Stimulated activated CD4-positive, alpha-beta T cell treated with anti-CD3 and anti-CD28 coated beads, Interleukin-2, amount 100 ng/mL, for 24 hours (primary cell): ENCODE measurements at places on chromosomes 1 and 21.

- no peak for DNase-seq
These were observed 11.7 kb upstream of the MCOLN3 start for GRCh38 chr1:85060038-85060437.

GRCh38 chr1:29849038-29849750, 612.9 kb downstream of the PTPRU start:
- DNase-seq, result peak; percentile 48

DNA sequence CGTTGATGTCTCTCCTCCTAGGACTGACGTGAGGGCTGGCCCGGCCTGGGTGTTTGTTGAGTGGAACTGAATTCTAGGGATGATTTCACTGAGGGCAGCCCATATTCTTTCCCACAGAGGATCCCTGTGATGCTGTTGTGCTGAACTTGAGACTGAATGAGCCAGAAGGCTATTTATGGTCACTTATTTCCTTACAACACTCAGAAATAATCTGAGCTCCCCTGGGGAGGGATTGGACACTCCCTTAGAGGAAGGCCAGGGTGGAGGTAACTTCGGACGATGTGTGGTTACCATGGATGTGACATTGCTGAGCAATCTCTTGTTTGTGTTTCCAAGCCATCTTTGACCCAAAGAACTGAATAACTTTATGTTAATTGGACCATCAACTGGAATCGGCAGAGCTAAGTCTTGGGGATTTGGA, 5.1 kb upstream of the TMCO4 start:
- no peak for DNase-seq

GRCh38 chr1:196654271-196654670, 2.4 kb downstream of the CFH start:
- DNase-seq, result no peak

- DNase-seq, result peak; percentile 72
These were observed at the start of gene MEX3A for GRCh38 chr1:156082309-156083091. Gene MEX3A (minus strand): TSS chr1:156082465. CDS start chr1:156081998, 467 bp downstream.

DNA sequence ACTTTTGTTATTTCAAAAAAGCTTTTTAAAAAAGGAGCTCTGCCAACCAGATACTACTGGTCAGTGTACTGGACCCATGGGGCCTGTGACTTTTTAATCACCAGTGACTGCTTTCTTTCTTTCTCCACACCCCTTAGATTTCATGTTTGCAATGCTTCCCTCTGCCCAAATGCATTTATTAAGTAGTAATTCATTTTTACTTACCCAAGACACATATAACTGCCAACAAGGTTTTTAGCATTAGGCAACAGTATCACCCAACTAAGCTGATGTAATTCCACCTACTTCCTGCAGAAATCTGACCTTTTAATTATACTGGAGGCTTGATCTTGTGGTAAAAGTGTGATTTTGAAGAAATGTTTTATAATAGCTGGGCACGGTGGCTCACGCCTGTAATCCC, 12.5 kb downstream of the MECR start:
- DNase-seq, result no peak

GRCh38 chr1:210596641-210597040, 267.9 kb downstream of the HHAT start:
- no peak for DNase-seq

DNA sequence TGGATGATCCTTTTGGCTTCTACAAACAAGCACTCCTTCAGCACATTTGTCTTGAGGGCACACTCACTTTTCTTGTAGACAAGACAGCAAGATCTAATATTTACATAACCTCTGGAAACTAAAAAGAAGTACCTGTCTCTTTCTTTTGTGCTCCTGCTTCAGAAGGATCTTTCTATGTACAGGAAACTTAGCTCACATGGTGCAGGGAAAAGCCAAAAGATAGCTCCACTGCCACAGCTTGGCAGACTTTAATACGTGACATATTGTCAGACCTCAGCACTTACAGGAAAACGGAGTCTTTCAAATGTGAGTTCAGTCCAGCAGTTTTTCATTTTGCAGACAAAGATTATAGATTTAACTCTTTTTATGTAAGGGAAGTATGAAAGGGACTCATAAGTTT, 225.5 kb upstream of the SAMSN1 start:
- DNase-seq, result no peak

DNA sequence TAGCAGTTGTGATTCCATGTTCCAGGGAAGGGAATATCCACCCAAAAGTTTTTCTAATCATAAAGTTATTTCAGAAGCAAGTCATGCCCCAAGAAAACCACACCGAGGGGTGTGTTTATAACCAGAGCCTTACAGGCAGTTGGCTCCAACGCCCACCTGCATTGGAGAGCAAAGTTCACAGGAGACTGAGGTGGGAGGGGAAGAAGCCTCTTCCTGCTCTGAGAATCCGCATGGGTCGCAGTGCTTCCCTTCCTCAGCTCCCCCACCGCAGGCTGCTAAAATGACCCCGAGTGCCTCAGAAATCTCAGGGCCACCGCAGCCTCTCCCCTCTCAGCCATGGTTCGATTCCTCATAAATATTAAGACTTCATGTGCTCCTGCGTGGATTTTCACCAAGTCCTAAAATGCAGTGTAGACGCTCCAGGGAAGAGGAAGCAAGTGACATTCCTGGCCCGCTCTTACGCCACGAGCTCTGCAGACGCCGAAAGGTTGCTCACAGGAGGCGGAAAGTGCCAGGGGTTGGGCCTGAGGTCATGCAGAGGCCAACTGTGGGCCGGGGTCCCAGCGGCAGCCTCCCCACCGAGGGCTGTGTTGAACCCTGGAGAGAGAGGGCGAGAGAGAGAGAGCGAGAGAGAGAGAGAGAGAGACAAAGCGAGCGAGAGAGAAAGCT, 13.4 kb upstream of the SPSB1 start:
- DNase-seq, result no peak

GRCh38 chr1:2975466-2976179, 45.6 kb upstream of the ACTRT2 start:
- no peak for DNase-seq

- no peak for DNase-seq
These were observed 173.5 kb upstream of the LMO4 start for GRCh38 chr1:87155170-87155569.

GRCh38 chr1:154342836-154343472, 17.6 kb downstream of the ATP8B2 start:
- DNase-seq, result peak; percentile 74

DNA sequence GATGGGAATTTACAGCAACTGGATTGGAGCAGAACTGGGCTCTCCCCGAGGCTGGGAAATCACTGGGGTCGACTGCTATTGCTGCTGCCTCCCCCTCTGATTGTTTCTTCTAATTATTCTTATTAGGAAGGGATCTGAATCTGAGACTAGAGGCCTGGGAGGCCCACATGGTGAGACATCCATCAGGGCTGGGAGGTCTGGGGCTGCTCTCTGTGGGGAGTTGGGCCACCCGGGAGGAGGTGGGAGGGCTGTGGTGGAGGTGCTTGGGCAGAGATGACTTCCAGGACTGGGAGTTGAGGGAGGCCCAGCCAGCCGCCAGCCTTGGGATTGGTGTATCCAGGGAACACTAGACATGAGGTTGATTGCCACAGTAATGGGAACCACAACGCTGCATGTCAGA, 247.9 kb downstream of the GRIK3 start:
- no peak for DNase-seq

- no peak for DNase-seq
These were observed 182.3 kb upstream of the GREM2 start for GRCh38 chr1:240794046-240794843.

DNA sequence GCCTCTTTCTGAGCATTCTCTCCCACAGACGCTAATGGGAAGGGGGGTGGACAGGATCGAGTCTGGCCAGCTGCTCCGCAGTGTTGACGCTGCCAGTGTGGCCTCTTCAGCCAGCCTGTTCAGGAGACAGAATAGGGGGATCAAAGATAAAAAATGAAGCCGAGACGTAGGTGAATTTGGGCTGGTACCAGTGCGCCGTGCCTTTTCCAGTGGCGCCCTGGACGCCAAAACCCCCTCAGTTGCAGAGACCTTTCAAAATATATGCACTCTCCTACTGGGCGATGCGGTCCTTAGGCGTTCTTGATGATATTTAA, 1.1 kb downstream of the TTC3 start:
- no peak for DNase-seq

DNA sequence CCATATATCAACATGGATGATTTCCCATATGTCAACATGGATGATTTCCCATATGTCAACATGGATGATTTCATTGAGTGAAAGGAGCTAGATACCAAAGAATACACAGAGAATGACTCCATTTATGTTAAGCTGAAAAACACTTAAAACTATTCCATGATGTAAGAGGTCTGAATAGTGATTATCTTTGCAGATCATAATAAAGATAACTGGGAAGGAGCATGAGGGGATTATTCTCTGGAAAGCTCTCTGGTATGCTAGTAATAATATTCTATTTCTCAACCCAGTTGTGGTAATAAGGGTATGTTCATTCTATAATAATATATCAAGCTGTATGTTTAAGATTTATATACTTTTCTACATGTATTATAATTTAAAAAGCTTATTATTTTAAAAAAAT, 14.1 kb downstream of the SYNJ1 start:
- no peak for DNase-seq

GRCh38 chr1:58883888-58884482, 100.1 kb upstream of the JUN start:
- no peak for DNase-seq

- DNase-seq, result no peak
These were observed 119.6 kb upstream of the BRINP3 start for GRCh38 chr1:190597294-190597693.

- no peak for DNase-seq
These were observed 657 bp upstream of the TNFRSF18 start for GRCh38 chr1:1206966-1207531.

- DNase-seq, result no peak
These were observed 7.6 kb downstream of the CAPN9 start for GRCh38 chr1:230754796-230755195.

GRCh38 chr1:167110586-167110985, 16.7 kb downstream of the STYXL2 start:
- DNase-seq, result no peak

DNA sequence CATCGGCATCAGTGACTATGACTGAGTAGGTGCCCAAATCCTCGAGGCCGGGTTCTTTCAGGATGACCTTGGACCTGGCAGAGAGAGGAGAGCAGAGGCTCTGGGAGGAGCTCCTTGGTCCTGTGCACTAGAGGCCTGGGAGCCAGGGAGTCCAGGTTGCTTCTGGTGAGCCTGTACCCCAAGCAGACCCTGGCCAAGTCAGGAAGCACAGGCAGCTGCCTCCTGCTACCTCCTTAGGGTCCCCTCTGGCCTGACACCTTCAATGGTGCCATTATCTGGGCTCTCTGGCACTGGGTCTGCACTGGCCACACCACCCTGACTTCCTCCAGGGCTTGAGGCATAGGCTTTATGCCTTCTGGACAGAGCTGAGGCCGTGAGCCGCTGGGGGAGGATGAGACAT, 37.7 kb downstream of the MYOM3 start:
- DNase-seq, result no peak

DNA sequence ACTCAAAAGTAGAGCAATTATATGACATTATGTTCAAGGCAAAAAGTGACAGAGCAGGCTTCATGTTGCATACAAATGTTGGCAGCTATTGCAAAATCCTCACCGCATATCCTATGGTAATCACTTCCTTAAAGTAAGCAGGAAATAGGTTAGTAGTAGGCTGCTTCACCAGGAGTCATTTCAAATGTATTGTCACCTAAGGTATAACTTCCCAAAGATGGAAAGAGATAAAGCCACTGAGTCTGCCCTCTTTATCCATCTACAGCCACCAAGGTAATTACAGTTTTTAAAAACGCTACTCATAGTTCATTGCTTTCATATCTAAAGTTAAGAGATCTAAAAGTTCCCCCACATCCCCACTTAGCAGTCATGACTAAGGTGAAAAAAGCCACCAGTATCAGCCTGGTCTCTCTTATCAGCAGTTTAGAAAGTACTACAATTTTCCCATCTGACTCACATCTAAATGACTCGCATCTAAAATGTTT, 31.6 kb upstream of the UBE2U start:
- no peak for DNase-seq

DNA sequence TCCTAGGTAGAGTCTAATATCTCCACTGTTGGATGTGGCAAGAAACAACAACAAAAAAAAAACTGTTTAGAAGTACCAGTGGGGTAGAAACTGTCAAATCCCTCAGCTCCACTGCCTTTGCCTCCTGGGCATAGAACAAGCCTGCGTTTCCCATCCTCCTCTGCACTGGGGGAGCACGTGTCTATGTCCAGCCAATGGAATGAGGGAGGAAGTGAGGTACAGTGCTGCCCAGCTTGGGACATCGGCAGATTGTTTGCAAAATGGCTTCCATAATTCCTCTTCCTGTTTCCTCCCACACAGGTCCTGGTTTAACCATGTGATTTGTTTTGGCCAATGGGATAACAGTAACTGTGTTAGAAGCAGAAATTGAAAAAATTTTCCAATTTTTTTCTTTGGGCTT, 39.1 kb downstream of the PSMG1 start:
- DNase-seq, result no peak

DNA sequence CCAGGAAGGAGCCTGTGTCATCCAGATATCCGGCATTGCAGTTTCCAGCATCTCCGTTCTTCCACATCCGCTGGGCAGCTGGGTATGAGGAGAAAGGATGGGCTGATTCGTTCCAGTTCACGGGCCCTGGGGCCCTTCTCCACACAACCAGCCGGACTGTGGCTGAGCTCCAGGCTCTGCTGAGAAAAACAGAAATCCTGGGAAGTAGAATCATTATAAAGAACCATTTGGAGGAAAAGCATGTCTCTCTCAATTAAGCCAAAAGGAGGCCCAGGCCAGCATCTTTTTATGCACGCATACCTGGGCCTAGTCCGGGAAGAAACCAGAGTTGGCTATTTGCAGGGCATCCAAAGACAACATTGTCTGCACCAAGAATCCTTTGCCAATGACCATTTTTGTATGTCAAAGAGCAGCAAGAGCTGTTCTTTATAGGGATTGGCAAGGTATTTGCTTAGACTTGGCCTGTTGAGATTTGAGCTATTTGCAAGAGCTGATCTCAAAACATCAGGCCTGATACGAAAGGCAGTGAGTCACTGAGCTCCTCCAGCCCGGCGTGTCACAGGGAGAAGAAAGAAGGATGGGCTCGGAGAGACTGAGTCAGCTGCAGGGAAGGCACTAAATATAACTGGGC, 84.9 kb upstream of the ARHGEF16 start:
- no peak for DNase-seq

GRCh38 chr1:39148942-39149341, 55.6 kb upstream of the MACF1 start:
- no peak for DNase-seq

- no peak for DNase-seq
These were observed 112.5 kb downstream of the ZC3H11B start for GRCh38 chr1:219500327-219500897.

DNA sequence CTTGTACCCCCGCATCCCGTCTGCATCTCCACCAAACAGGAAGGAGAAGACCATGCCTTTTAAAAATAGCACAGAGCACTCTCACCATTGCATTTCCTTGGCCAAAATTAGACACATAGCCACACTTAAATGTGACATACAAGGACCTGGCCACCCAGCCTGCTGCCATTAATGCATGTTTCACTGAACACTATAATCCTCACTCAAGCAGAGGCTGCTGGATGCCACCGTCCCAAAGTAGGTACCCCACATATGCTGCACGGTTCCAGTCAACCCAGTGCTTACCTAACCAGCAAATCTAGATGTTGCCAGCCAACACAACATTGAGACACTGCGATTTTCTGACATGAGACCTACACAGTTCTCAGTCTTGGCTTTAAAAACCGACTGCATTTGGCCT, 107.7 kb downstream of the ADSS2 start:
- no peak for DNase-seq
